Right lung (tissue), 10 donors: ENCODE measurements at places on chromosomes 5 and 9.

DNA sequence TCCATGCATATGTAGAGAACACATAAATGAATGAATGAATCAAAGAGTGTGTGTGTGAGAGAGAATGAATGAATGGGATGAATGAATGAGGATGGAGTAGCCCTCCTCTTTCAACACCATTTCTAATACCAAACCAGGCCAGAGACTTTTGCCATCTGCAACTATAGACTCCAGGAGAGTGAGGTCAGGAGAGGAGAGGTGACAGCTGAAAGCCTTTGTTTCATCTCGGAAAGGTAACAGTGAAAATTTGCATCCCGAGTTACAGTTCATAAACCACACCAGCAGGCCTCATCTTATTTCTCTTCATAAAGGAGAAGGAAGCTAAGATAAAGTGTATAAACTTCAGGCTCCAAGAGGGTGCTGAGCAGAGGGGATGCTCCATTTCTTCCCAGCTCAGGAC lies 255.3 kb upstream of the KLF4 start:
- no peak for DNase-seq

- no peak for DNase-seq
Measured at GRCh38 chr5:58188262-58188651, 271.6 kb downstream of the PLK2 start.

DNA sequence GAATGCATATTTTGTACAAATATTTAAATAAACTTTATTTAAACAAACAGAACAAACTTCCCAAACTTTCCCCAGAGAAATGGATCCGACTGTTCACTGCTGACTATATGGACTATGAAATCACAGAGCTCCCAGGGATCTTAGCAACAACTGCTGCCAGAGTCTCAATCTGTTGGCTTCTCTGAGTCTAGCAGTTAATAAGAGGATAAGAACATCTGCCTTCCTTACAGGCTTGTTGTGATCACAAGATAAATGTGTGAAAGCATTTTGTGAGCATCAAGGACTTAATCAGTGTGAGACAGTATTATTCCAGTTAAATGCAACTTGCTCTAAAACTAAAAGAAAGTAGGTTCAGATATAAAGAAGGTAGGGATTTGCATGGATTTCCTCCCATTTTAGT lies 31.4 kb upstream of the MYOT start:
- DNase-seq: no peak

DNA sequence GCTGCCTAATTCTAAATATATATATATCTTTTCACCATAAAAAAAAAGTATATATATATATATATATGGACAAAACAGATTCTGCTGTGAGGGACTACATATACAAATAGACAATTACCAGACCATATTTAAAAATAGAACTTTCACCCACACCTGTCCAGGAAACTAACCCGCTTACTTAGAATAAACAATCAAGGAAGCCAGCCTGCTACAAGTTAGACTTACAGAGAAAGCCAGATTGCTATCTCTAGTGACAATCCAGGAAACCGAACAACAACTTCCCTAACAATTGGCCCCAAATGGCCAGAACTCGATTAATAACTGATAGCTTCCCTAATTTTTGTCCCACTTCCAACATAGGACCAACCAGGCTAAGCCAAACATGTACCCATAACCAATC lies 5.9 kb downstream of the GLDC start:
- DNase-seq: no peak

DNA sequence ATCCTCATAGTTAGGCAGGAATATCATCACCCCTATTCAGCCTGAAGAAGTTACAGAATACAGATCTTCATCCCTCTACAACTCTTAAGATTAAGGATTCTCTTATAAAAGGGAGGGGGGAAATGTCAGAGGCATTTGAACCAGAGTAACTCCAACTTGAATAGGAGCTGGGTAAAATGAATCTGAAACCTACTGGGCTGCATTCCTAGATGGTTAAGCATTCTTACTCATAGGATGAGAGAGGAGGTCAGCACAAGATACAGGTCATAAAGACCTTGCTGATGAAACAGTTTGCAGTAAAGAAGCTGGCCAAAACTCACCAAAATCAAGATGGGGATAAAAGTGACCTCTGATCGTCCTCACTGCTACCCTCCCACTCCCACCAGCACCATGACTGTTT lies 14.4 kb downstream of the FREM1 start:
- DNase-seq: no peak

DNA sequence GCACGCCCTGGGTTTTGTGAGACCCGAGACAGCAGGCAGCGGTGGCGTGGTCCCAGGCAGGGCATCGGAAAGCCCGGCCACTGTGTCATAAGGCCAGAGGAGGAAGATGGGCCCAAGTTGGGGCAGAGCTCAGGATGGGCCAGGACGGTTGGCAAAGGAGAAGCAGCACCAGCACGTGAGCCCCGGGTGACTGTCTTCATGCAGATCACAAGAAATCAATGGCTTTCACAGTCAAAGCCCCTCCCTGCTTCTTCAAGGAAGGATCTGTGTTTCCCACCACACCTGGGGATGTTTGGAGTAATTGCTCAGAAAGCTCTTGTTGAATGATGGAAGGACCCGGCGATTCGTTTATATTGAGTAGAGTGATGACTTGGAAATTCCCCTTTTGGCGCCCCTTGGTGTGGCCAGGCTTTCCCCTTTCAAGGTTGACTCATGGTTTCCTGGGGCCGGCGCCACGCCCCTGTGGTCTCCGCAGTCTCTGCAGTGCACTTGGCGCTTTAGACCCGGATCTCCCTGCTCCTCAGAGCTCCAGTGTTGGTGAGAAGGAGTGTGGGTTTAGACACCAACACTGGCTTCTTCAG lies 52.1 kb downstream of the IL31RA start:
- no peak for DNase-seq

DNA sequence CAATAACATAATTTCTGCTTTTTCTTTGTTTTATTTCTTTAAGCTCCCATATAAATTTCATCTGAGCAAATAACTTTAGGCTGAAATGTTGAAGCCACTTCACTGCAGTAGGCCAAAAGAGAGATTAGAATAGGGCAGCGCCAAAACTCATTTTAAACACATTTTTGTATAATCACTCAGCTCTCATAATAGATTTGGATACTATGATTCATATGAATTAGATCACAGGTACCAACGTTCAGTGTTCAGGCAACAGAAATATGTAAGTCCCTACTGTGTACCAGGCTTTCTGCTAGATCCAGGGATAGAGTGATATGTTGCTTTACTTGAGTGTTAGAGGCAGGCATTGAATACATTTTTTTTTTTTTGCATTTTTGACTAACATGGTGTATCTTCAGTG lies 370.5 kb downstream of the PTPRD start:
- DNase-seq: no peak

DNA sequence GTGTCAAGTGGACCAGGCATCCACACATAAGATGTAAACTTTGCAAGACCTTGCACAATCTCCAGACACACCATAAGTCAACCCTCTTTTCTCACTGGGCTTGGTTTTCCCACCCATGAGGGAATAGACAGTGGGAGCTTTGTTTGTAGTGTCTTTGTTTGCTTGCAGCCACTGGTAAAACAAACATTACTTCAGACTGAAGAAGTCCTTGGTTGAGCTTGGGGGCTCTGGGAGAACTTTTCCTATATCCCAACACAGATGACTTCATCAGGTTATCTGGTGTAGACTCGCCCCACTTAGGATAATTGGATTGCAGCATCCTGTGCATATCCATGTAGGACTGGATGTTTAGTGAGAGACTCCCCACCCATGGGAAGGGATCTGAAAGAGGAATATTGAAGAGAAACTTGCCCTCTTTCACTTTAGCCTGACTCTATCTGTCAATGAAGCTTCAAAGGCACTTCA lies 11.5 kb upstream of the ADGRV1 start:
- DNase-seq: no peak
